ENCODE measurements at places on chromosomes 6 and 20.
A peak's percentile ranks its signal among the peaks of the same experiment; 100 is the strongest.

GRCh38 chr6:40923880-40924279 lies 115.1 kb downstream of the UNC5CL start:
- no peak for DNase-seq

GRCh38 chr20:539848-540247 lies 3.7 kb downstream of the CSNK2A1 start:
- peak; percentile 71 for DNase-seq

DNA sequence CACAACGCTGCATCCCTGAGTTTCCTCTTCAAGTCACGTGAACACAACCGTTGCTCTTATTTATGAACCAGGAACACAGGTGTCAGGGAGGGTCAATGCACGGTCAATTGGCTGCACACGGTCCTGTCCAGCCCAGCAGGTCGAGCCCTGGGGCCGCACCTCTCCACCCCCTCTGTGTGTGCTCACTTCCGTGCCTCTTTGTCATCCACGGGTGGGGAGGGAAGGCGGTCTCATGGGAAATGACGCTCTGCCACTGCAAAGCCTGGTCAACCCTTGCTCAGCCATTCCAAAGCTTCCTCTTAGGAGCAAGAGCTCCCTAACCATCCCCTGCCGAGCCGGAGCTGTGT lies 38.7 kb downstream of the DACT2 start:
- no peak for DNase-seq

GRCh38 chr6:35370785-35371493 lies 28.6 kb downstream of the PPARD start:
- DNase-seq, result no peak

- DNase-seq, result no peak
Observed at GRCh38 chr6:114253431-114253830, 89.4 kb downstream of the HS3ST5 start.

DNA sequence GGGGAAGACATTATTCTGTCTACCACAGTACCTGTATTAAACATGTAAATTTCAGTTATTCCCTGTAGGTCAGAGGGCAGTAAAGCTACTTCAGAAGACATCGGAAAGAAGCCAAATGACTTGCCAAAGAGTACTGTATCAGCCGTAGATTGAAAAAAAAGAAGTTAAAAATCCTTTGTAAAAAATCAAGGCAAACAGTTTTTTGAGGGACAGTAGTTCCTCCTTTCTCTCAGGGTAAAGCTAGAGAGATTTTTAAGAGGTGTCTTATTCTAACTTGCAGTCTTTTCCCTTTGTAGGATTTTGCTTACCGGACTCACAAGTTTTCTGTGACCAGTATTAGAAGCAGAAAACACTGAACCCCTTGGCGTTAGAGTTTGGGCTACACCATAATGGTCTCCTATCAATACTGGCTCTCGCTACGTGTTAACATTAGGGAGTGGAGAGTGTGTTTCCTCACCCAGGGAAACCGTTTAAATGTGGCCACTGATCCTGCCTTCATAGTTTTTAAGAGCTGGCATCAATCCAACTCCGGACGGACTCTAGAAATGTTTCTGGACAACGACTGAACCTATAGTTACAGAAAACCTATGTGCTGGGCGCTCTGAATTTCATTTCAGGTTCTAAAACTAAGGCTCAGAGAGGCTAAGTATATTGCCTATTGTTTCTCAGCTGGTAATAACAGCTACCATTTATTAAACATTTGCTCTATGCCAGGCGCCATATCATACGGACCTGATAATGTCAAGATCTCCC lies 1.3 kb upstream of the ASXL1 start:
- no peak for DNase-seq

DNA sequence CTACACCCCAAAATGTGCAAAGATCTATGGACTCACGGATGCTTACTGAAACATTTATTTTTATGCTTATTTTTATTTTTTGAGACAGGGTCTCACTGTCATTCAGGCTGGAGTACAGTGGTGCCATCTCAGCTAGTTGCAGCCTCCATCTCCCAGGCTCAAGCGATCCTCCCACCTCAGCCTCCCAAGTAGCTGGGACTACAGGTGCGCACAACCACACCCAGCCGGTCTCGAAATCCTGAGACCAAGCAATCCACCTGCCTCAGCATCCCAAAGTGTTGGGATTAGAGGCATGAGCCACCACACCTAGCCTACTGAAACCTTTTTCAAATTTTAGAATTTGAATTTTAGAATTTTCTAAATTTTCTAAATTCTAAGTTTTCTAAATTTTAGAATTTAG lies 50.8 kb upstream of the IPCEF1 start:
- DNase-seq, result no peak

- no peak for DNase-seq
Observed at GRCh38 chr6:158516098-158516497, 43.8 kb upstream of the TMEM181 start.

DNA sequence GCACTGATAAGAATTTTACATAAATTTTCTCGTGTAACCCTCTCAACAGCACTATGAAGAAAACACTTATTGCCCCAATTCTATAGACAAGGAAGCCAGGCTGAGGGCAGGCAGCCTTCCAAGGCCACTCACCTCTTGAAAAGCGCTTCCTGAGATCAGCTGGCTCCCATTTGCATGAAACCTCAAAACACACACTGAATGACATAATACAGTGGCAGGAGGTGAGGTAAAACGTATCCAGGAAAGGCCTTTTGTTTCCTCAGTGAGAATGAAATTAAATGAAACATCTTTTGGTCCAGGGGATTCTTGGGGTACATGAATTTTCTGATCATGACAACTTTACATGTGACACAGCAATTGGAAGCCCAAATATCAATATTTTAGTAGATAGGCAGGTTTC lies 112.5 kb downstream of the WDR27 start:
- DNase-seq, result no peak

GRCh38 chr6:511488-512137 lies 120.1 kb downstream of the IRF4 start:
- DNase-seq, result no peak
